Nephron progenitor cell (in vitro differentiated cells): ENCODE measurements at places on chromosomes 7 and 10.

DNA sequence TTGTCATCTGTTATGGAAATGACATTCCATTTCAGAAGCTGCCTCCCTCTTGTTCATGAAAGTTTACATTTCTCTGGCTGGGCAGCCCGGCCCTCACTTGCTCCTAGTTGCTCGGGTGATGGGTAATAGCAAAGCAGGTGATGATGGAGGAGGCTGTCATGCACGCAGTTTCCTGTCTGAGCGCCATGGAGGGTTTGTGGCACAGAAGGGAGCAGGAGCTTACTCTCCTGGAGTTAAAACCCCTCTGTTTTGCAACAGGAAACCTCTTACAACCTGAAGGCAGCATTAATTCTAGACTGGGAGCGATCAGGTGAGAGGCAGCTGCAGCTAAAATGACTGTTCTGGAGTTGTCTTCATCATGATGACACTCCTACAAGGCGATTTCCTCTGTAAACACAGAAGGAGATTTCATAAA lies 34.1 kb upstream of the MKI67 start:
- DNase-seq = no peak

DNA sequence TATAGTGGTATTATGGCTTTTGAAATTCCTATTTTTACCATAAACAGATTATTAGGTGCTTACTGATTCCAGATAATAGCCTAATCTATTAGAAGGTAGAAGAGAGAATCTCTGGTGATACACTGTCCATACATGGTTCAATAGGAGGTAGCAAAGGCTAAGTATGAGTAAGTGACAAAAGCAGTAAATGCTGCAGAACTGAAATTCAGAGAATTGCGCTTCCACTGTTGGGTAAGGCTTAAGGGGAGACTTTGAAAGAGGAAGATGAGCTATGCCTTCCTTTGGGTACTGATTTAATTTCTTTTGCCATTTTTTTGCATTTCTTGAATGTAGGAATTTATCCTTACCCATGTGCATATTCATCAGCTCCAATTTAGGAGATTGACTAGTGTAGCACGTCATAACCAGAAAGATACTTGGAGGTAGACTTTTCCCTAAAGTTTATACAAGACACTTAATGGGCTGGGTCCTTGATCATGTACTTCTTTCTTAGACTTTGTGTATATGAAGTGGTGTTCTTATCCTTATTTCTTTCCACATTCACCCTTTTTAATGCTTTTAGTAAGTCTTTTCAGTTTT lies 15.3 kb downstream of the MKLN1 start:
- no peak for DNase-seq

DNA sequence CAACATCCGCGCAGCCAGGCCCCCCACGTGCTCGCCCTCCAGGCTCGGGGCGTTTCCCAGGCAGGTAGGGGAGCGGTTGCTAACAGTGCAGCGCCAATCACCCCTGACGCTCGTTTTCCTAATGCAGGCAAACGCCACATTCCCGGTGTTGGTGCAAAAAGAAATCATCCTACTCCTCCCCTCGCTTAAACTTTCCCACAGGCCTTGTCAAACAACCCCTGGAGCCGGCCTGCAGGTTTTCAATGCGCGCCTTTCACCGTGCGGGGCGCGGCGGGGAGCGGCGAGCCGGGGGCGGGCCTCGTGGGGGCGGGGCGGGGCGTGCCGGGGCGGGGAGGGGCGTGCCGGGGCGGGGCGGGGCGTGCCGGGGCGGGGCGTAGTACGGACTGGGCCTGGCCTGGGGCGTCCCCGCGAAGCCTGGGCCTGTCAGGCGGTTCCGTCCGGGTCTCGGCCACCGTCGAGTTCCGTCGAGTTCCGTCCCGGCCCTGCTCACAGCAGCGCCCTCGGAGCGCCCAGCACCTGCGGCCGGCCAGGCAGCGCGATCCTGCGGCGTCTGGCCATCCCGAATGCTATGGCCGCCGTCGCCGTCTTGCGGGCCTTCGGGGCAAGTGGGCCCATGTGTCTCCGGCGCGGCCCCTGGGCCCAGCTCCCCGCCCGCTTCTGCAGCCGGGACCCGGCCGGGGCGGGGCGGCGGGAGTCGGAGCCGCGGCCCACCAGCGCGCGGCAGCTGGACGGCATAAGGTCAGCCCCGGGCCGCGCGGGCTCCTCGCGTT lies at the start of gene ECHDC3:
Gene ECHDC3, plus strand, starts transcription at position 374 of the 770 bp plus-strand sequence. Its CDS starts 195 bp downstream, at position 569.
- DNase-seq = peak; percentile 35

- peak; percentile 83 for DNase-seq
These were observed 166.0 kb downstream of the ACTR3B start for GRCh38 chr7:152925412-152926147.

GRCh38 chr7:44184206-44184872 lies 4.9 kb downstream of the GCK start:
- no peak for DNase-seq

- no peak for DNase-seq
These were observed 142.4 kb downstream of the DIP2C start for GRCh38 chr10:546971-547590.

GRCh38 chr10:26215935-26216584 lies 514 bp upstream of the GAD2 start:
- DNase-seq = peak; percentile 79

GRCh38 chr7:115056019-115056418 lies 134.1 kb downstream of the MDFIC start:
- DNase-seq = no peak

- DNase-seq = no peak
These were observed 40.1 kb downstream of the LYZL1 start for GRCh38 chr10:29328983-29329382.

DNA sequence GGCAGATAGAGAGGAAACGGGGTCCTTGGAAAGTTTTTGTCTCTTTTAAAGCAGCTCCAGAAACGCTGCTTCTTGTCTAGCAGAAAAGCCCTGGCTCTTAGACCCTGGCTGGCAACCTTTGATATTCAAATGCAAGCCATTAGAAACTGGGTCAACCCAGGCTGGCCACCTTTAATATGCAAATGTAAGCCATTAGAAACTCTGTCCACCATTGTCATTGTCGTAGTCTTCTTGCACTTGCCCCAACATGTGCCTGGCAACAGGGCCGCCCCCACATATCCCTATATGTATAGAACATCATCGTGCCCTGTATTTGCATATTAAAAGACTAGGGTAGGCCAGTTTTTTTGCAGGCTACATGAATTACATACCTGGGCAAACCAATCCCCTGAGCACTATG lies 621.3 kb upstream of the DPP6 start:
- no peak for DNase-seq

DNA sequence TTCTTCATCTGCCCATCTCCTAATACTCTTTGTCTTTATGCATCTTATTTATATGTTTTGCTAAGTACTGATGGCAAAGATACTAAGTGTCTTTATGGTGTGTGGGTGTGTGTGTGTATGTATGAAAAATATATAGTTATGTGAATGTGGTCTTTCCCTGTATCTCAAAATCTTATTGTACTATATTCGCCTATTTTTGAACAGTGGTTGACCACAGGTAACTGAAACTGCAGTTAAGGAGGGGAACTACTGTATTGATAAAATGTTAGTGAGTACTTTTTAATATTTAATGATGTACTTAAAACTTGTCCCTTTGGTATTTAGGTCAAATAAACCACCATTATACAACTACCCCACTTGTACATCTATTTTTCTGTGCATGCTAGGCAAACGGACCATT lies 85.9 kb downstream of the ADD3 start:
- DNase-seq = no peak

DNA sequence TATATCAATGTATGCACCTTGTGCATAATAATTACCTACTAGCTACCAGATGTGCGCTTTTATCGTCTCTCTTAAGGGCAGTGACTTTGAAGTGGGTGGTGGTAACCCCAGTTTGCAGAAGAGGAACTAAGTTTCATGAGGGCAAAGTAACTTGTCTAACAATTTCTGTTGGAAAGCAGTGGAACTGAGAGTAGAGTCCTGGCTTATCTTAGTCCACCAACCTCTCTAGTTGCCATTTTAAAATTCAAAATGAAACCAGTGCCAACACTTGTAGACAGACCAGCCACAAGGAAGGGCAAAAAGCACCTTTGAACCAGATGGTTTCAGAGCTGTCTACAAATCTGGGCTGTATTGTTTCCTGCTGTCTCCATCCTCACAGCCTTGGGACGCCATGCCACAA lies 32.0 kb upstream of the RBM20 start:
- DNase-seq = no peak

- DNase-seq = no peak
These were observed 35.5 kb upstream of the NCAPG2 start for GRCh38 chr7:158740013-158740656.

- DNase-seq = peak; percentile 76
These were observed 640 bp downstream of the ANKMY2 start for GRCh38 chr7:16644636-16645592.

GRCh38 chr7:143048827-143049226 lies 3.3 kb upstream of the OR6V1 start:
- no peak for DNase-seq

DNA sequence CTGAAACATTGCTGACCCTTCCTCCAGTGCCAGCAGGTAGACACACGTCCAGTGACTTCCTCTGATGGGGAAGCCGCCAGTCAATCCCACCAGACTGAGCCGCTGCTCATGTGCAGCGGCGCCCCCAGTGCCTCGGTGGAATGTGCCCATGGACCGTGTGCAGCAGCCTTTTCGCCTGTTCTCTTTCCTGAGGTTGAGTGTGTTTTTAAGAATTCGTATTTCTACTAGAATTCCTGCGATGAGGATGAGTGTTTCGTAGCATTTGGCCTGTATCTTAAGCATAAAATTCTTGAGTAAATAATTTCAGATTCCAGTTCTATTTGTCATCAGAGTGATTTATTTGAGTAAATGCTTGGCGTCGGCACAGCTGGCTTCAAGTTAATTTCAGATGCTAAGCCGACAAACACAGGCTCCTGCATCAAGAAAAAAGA lies 35.4 kb downstream of the BNIP3 start:
- no peak for DNase-seq

- no peak for DNase-seq
These were observed 53.9 kb downstream of the BTAF1 start for GRCh38 chr10:91977491-91977890.

- DNase-seq = peak; percentile 81
These were observed 7.3 kb upstream of the KLHDC10 start for GRCh38 chr7:130063036-130063435.

DNA sequence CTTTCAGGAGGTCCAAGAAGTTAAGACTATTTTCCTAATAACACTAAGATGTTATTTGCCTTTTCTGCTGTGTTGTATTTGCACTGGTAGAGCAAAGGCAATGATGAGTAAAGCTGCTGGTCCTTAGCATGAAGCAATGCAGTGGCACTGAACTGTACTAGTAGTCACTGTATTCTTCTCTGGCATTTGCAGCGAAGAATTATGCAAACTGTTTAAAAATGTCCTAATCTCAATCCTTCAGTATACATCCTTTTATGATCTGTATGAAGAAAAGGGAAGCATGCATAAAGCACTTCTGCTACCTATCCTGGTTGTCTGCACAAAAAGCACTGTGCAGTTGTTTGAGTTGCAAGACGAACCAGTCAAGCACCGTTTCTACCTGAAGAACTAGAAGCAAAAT lies 20.4 kb downstream of the IGF2BP3 start:
- no peak for DNase-seq

DNA sequence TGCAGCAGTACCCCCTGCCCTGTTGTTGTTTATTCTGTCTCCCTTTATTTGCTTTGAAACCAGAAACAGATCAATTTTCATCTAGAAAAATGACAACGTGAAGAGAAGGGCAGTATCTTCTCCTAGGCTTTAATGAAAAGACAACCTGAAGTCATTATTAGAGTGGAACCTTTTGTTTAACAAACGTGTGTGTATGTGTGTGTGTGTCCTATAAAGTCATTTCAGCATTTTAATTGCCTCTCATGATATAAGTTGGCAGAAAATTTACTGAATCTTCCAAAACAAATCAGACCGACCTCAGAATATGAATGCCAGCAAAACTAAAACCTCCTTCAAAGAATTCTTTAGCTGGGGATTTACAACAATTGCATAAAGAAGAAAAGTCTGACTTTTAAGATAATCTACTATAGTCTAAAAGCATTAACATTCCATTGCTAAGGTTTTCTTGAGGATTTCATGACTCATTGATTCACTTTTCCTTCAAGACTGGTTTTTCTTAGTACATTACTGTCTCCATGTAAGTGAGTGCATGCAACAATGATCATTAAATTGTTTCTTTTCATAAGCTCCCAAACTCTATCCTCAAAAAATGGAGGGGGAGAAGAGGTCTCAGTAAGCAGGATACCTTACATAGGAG lies 3.2 kb downstream of the GLI3 start:
- DNase-seq = no peak
